Activated CD8-positive, alpha-beta memory T cell treated with anti-CD3 and anti-CD28 coated beads, Interleukin-2, amount 10 ng/mL, durations not matched to agents 7 days and 5 days (primary cell): ENCODE measurements at places on chromosomes 3 and 15. TPM values are rescaled to one million over a fixed set of nuclear protein-coding genes. Genes with fewer than 3 reads are reported as not detected.

- no peak for DNase-seq
- H3K4me3 ChIP-seq: no peak overlapping the region
- peaks cover 10% of the 10 kb centered on the region for H3K4me1 ChIP-seq
- H3K36me3 ChIP-seq: no peaks in the 10 kb centered on the region
These were observed 8.3 kb upstream of the POLR2M start for GRCh38 chr15:57698243-57698642.

Gene CPEB1
- total RNA-seq: not detected

Gene CELSR3
- 20.9 TPM for total RNA-seq

Gene HIGD2B
- not detected for total RNA-seq

DNA sequence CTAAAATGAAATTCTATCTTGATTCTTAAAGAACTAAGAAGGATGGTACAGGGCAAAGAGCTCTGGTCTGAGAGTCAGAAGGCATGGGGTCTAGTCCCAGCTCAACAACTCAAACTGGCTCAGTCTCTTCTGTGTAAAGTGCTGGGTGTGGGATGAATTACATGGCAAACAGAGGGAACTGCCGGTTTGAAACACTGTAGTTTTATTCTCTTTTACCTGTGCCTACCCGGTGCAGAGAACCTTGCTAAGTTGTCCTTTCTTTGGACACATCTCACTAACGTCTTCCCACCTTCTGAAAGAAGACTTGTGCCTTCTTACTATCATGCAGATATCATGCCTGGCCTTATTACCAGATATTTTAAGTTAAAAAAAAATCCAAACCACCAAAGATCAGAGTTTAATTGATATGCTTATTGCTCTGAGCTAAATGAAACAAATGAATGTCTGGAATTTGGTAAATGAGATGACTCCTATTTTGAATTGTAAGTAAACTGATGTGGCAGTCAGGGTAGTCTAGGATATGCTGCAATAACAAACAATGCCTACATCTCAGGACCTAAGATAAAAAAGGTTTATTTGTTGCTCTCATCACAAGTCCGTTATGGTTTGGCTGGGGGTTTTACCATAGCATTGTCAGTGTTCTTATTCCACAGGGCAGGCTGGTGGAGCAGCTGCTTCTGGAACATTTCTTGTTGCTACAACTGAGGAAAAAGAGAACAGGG is 12.5 kb upstream of the RARRES1 start:
- peaks cover 11% of the 10 kb centered on the region for H3K4me1 ChIP-seq
- no peaks in the 10 kb centered on the region for H3K27me3 ChIP-seq
- no peak for DNase-seq

DNA sequence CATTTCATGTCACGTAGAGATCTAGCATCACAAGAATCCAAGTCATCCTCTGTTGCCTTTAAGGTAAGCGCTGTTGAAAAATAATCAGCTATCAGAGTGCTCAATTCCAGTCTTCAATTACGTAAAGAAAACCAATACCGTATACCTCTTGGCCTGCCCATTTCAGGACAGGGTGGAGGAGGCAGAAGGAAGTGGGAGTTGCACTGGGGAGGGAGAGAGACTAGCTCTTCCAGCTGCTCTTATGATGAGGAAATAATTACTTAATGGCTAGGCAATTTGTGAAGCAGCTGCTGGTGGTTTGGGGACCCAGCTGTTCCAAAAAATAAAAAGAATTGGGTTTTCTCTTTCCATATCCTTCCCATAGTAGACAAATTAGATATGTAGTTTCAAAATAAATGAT is 365.8 kb upstream of the MCTP2 start:
- no peak for DNase-seq
- peaks cover 22% of the 10 kb centered on the region for H3K4me1 ChIP-seq
- H3K27ac ChIP-seq: no peak overlapping the region

DNA sequence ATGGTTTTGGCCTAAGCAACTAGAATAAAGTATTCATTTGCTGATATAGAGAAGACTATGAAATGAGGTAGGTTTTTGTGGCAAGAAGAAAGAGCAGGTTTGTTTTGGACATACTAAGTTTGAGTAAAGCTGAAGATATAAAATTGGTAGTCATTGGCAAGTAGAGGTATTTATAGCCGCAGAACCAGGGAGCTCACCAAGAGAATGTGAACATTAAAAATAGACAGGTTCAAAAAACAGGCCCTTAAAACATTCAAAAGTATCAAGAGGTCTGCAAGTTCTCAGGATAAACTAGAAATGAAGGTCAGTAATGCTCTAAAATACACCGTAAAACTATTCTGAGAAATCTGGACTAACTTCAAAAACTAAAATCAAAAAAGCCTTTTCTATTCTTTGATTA is 240.7 kb downstream of the SCAPER start:
- no peaks in the 10 kb centered on the region for H3K27me3 ChIP-seq
- peaks cover 20% of the 10 kb centered on the region for H3K36me3 ChIP-seq
- H3K27ac ChIP-seq: no peak overlapping the region
- DNase-seq: no peak
- no peaks in the 10 kb centered on the region for H3K4me1 ChIP-seq
- H3K4me3 ChIP-seq: no peak overlapping the region

Gene KCNMB3
- total RNA-seq: 1.4 TPM

- no peak for DNase-seq
- H3K4me1 ChIP-seq: peaks cover 3% of the 10 kb centered on the region
- H3K36me3 ChIP-seq: no peaks in the 10 kb centered on the region
These were observed 5.4 kb downstream of the CORO2B start for GRCh38 chr15:68583936-68584755.

DNA sequence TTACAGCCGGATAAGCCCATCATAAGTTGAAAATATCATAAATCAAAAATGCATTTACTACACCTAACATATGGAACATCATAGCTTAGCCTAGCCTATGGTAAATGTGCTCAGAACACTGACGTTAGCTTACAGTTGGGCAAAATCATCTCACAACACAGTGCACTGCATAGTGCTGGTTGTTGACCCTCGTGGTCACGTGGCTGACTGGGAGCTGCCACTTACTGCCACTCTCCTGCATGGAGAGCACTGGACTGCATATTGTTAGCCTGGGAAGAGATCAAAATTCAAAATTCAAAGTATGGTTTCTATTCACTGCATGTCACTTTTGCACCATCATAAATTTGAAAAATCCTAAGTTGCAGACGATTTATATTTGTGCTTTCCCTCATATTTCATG is 94.0 kb upstream of the CACNA2D3 start:
- no peaks in the 10 kb centered on the region for H3K4me1 ChIP-seq
- no peak for DNase-seq
- H3K27ac ChIP-seq: no peak overlapping the region
- no peak overlapping the region for H3K4me3 ChIP-seq
- no peaks in the 10 kb centered on the region for H3K36me3 ChIP-seq

- H3K36me3 ChIP-seq: no peaks in the 10 kb centered on the region
- peaks cover 2% of the 10 kb centered on the region for H3K27me3 ChIP-seq
- no peak for DNase-seq
These were observed 31.7 kb downstream of the GRIP2 start for GRCh38 chr3:14508505-14508819.

Gene SLCO3A1
- total RNA-seq: 20.8 TPM

DNA sequence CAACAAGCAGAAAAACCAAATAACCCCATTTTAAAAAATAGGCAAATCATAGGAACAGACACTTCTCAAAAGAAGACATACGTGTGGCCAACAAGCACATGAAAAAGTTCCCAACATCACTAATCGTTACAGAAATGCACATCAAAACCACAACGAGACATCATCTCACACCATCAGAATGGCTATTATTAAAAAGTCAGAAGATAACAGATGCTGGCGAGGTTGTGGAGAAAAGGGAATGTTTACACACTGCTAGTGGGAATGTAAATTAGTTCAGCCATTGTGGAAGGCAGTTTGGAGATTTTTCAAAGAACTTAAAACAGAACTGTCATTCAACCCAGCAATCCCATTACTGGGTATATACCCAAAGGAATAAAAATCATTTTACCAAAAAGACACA is 60.7 kb downstream of the ABI3BP start:
- no peaks in the 10 kb centered on the region for H3K4me1 ChIP-seq
- H3K27me3 ChIP-seq: peaks cover 2% of the 10 kb centered on the region
- no peak overlapping the region for H3K4me3 ChIP-seq
- no peak for DNase-seq
- no peaks in the 10 kb centered on the region for H3K36me3 ChIP-seq

DNA sequence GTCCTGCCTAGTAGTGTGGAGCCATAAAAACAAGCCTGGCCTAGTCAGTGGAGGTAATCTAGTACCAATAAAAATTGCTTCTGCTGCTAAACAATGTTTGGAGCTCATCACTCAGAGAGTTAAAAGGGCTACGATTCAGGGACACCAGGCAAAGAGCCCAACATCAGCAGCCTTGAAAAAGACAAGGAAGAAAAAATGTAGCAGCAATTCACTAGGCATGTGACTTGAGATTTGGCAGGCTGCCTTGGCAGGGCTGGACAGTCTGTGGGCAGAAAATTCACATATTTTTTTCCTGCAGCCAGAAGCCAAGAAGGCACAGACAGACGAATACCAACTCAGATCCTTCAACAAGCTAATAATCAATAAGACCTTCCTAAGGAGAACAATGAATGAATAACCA is 47.2 kb downstream of the IGSF11 start:
- no peak overlapping the region for H3K4me3 ChIP-seq
- DNase-seq: no peak
- H3K27ac ChIP-seq: no peak overlapping the region
- H3K36me3 ChIP-seq: no peaks in the 10 kb centered on the region

DNA sequence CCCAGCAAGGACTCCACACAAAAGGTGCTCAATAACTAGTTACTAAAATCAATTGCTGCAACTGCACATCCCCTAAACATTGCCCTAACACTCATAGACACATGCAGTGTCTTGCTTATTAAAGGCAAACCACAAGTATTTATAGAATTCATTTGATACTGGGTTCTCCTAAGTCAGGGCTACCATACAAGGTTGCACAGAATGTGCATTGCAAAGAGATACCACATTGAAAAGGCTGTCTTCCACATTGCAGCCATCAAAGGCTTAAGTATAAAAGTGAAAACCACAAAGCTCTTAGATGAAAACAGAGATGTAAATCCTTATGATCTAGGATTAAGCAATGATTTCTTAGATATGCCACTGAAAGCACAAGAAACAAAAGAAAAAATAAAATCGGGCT is 33.6 kb upstream of the TOPAZ1 start:
- DNase-seq: no peak
- no peak overlapping the region for H3K4me3 ChIP-seq
- no peak overlapping the region for H3K27ac ChIP-seq
- no peaks in the 10 kb centered on the region for H3K36me3 ChIP-seq
- H3K4me1 ChIP-seq: peaks cover 2% of the 10 kb centered on the region

DNA sequence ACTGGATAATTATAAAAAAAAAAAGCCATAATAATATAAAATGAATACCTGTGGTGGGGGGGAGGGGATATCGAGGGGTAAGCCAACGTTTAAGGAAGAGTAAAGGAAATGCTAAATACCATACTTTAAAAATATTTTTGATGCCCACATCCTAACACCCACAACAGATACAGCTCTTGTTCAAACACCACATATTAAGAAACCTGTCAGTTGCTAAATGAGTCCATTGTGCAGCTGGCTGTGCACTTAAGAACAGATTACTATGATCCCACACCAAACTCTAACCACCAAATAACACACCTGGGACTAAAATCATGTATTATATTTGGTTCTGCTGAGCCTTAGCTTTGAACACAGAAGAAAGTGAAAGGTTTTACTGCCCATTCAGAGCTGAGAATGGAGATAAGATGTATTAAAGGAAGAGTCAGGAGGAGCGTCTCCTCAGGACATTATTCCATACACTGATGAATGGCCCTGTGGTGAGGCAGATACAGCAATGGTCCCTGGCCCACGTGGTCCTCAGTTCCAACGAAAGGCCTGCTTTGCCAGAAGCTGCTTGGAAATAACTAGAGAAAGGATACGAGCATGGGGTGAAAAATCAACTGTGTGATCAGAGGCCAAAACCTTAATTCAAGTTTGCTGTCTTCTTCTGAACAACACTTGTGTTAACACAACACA is 515.4 kb downstream of the FOXP1 start:
- no peak for DNase-seq
- peaks cover 43% of the 10 kb centered on the region for H3K4me1 ChIP-seq
- H3K36me3 ChIP-seq: no peaks in the 10 kb centered on the region
- H3K27ac ChIP-seq: peak overlapping the region; percentile 16

DNA sequence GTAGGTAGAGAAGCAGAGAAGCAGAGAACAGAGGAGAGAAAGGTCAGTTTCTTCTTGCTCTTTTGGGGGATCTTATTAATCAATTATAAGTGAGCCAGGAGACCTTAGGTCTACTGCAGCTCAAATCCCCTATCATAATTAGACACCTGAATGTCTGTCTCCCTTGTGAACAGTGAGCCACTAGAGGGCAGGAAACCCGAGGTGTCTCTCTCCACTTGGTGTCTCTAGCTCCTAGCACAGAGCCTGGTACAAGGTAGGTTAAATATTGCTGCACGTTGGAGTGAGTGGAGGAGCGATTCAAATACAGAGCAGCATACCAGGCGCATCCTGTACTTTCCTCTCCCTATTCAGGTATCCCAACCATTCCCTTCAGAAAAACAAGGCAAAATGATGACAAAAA is 2.0 kb upstream of the ST8SIA2 start:
- peaks cover 76% of the 10 kb centered on the region for H3K27me3 ChIP-seq
- H3K4me3 ChIP-seq: no peak overlapping the region
- no peaks in the 10 kb centered on the region for H3K36me3 ChIP-seq

DNA sequence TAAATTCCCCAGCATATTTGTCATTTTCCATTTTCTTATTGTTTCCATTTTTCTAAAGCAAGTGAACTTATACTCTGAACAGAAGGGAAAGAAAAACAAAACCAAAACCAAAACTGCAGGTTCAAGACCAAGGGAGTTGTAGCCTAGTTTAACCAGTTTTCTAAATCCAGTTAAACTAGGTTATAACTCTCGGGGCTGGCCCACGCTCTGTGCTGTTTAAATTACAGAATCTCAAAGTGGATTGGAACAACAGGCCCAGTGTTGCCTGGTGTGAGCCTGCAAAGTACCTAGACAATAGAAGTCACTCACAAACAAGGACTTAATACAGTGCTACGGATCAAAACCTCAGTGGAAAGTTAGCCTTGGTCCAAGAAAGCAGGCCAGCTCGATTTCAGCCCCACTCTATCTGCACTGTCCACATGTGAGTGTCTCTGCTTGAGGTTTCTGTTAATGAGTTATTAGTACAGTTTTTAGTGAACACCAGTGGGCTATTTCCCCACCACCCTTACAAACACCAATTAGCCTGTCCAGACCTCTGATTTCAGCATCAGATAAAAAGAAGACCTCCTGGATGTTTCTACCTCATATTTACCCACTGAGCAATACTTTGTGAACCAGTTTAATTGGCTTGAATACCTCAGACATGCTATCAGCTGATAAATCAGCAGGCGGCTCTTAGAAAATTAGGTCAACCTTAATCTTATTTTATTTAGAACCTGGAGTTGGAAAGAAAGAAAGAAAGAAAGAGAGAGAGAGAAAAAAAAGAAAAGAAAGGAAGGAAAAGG is 93.8 kb upstream of the PDZRN3 start:
- no peaks in the 10 kb centered on the region for H3K27me3 ChIP-seq
- H3K27ac ChIP-seq: no peak overlapping the region
- no peak overlapping the region for H3K4me3 ChIP-seq
- H3K4me1 ChIP-seq: no peaks in the 10 kb centered on the region
- H3K36me3 ChIP-seq: no peaks in the 10 kb centered on the region
- DNase-seq: no peak

Gene TMEM39A
- total RNA-seq: 35.2 TPM
